T-cell (primary cell): ENCODE measurements at places on chromosomes 4 and X.

DNA sequence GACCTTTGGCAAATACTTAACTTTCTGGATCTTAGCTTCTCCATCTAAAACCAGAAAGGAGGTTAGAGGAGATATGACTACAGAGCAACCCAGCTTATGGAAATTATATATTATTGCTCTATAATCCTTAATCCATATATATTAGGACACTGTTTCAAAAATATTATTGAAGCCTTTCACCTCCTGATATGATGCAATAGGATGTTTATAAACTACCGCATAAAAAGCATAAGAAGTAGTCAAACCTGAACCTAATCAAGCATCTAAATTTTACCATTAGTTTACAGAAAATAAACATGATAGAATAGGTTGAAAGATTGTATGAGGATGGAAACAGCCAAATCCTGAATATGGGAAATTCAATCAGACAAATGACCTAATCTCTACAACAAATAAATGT is 5.6 kb upstream of the FAM200B start:
- no peak for DNase-seq
- peaks cover under 1% of the 10 kb centered on the region for H3K4me1 ChIP-seq
- no peak overlapping the region for H3K4me3 ChIP-seq
- H3K36me3 ChIP-seq, result no peaks in the 10 kb centered on the region

DNA sequence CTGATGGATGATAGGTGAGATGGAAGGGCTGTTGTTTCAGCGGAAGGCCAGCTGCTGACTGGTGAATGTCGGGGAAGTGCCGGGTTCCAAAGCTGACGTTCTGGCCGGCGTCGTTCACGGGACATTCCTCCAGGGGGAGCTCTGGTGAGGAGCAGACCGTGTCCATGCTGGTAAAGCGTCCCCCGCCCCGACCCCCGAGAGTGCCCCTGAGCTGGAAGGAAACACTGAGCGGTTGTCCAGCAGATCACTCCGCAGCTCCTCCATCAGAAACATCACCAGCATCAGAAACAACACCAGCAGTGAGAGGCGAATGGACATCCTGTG is 18.6 kb upstream of the ADRA2C start:
- H3K36me3 ChIP-seq, result no peaks in the 10 kb centered on the region
- H3K4me1 ChIP-seq, result no peaks in the 10 kb centered on the region
- H3K27me3 ChIP-seq, result peaks cover 2% of the 10 kb centered on the region
- no peak overlapping the region for H3K4me3 ChIP-seq
- no peak for DNase-seq

DNA sequence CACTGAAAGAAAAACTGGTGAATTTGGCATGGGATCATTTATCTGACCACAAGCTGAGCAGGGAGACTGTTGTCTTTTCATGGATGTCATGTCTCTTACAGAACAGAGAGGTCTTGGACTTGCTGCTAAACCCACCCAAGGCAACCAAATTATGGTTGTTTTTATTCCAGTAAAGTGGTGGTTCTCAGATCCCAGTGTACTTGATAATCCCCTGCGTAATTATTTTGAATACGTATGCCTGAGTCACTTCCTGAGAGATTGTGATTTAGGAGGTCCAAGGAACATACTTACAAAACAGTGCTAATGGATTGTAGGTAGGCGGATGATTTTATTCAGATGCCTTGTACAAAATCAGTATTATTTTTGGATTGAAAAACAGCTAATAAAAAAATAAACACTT is 585.6 kb downstream of the IL1RAPL1 start:
- no peak overlapping the region for H3K4me3 ChIP-seq
- no peak for DNase-seq
- H3K36me3 ChIP-seq, result no peaks in the 10 kb centered on the region

GRCh38 chr4:39637221-39637585 is 1.5 kb downstream of the SMIM14 start:
- H3K36me3 ChIP-seq, result no peaks in the 10 kb centered on the region
- peak overlapping the region; percentile 86 for H3K4me3 ChIP-seq
- H3K4me1 ChIP-seq, result peaks cover 19% of the 10 kb centered on the region
- DNase-seq, result no peak
- no peaks in the 10 kb centered on the region for H3K27me3 ChIP-seq

DNA sequence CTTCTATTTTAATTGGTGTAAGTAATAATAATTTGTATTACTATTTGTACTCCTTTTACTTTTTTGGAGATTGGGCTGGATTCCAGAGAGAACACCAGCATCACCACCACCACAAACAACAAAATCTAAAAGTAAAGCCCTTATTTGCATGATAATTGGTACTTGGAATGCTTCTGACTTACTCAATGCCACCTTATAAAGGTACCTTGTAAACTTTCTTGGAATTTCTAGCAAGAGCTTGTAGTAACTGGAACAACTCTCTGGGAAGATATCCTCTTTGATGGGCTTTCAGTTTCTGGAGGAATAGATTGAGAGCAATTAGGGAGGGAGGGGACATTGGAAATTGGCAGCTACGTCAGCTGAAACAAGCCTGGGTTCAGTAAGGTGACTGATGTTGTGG is 20.2 kb upstream of the PITX2 start:
- H3K27me3 ChIP-seq, result peaks cover 19% of the 10 kb centered on the region
- no peaks in the 10 kb centered on the region for H3K4me1 ChIP-seq
- no peak for DNase-seq
- H3K4me3 ChIP-seq, result no peak overlapping the region
- no peak overlapping the region for H3K27ac ChIP-seq

DNA sequence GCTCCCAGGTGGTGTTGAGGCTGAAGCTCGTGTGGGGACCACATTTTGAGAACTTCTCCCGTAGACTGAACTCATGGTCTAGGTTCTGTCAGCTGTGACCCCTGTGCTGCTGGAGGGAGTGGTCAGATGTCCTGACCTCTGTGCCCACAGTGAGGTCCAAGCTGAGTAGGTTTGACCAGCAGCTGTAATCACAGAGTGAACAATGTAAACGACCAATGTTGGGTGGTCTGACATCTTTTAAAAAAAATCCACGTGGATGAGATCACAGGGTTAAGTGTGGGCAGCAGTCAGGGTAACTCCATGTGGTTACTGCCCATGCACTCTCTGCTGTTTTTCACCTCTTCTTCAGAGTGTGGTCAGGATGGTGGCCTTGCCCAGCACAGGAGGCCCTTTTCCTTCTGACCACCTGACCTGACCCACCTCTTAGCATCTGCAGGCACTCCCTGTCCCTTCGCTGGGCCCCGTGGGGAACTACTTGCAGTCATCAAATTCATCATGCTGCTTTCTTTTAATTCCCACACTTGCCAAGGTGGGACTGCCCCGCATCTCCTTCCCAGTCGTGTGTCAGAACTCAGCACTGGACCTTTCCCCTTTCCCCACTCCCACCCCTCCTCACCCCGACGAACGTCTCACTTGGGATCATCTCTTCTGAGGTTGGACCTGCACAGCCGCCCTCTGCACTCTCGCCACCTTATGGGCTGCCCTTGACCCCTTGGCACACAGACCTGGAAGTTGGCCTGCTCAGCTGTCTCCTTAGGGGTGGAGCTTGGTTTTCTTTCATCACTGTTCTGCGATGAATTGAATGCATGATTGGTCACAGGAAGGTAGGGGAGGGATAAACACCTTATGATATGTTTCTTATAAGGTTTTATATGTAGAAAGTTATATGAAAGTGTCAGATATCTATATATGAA is 120.1 kb downstream of the PTTG2 start:
- no peak for DNase-seq
- H3K4me1 ChIP-seq, result no peaks in the 10 kb centered on the region
- H3K36me3 ChIP-seq, result peaks cover 5% of the 10 kb centered on the region
- H3K27ac ChIP-seq, result no peak overlapping the region

- no peak overlapping the region for H3K27ac ChIP-seq
- peaks cover 7% of the 10 kb centered on the region for H3K4me1 ChIP-seq
- no peak overlapping the region for H3K4me3 ChIP-seq
- peaks cover 29% of the 10 kb centered on the region for H3K27me3 ChIP-seq
- no peak for DNase-seq
Measured at GRCh38 chr4:8048856-8049676, 109.4 kb upstream of the AFAP1 start.

DNA sequence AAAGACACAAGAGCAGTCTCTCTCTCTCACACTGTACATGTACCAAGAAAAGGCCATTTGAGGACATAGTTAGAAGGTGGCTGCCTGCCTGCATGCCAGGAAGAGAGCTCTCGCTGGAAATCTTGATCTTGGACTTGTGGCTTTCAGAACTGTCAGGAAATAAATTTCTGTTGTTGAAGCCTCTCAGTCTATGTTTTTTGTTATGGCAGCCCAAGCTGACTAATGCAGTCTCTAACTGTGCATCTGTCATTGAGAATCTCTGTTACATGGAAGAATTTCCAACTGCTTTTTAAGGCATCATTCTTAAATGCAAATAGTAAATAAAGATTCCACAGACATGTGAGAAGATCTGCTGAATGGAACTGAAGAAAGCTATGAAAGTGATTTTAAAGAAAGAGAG is 198.3 kb downstream of the PCDH10 start:
- H3K36me3 ChIP-seq, result no peaks in the 10 kb centered on the region
- no peaks in the 10 kb centered on the region for H3K27me3 ChIP-seq
- no peaks in the 10 kb centered on the region for H3K4me1 ChIP-seq
- H3K4me3 ChIP-seq, result no peak overlapping the region
- H3K27ac ChIP-seq, result no peak overlapping the region

DNA sequence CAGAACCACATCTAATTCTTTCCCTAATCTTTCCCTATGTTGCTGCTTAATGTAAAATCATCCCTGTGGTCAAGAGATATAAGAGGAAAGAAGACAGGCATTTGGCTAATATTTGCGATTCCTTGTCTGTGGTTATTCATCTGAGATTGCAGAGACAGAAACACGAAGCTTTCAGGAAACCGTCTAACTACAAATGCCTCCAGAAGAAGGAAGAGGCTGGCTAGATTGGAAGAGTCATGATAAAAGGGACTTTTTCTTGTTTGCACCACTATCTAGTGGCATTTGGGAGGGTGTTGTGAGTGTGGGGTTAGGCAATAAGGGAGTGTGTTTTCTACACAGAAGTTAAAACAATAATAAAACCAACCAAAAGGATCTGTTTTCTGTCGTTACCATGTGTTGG is 43.9 kb downstream of the TMEM154 start:
- DNase-seq, result no peak
- H3K4me3 ChIP-seq, result no peak overlapping the region
- no peaks in the 10 kb centered on the region for H3K27me3 ChIP-seq
- H3K27ac ChIP-seq, result no peak overlapping the region
- no peaks in the 10 kb centered on the region for H3K4me1 ChIP-seq
- H3K36me3 ChIP-seq, result peaks cover 23% of the 10 kb centered on the region

DNA sequence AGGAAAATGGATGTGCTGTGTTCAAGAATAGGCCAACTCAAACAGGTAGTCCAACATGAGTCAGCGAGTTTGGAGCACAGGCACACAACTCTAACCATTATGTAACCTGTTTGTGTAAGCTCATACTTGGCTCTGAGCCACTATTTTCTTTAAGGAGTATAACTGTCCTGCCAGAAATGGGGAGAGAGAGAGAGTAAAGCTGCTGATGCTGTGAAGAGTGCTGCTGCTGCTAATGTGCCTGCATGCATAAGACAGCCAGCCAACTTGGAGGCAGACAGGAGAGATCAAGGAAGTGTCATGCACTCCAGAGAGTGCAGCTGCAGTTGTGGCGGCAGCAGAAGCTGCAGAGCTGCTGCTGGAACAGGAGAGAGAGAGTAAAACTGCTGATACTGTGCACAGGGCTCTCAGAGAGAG is 11.7 kb upstream of the STATH start:
- H3K27me3 ChIP-seq, result no peaks in the 10 kb centered on the region
- no peak for DNase-seq
- no peaks in the 10 kb centered on the region for H3K4me1 ChIP-seq

GRCh38 chr4:89109841-89110540 is 1.3 kb upstream of the TIGD2 start:
- H3K27ac ChIP-seq, result no peak overlapping the region
- no peaks in the 10 kb centered on the region for H3K36me3 ChIP-seq
- peak overlapping the region; percentile 74 for H3K4me3 ChIP-seq
- no peaks in the 10 kb centered on the region for H3K27me3 ChIP-seq
